Suprapubic skin (tissue), 4 donors: ENCODE measurements at places on chromosomes 7 and 10. TPM values are rescaled to one million over a fixed set of nuclear protein-coding genes. Genes with fewer than 3 reads are reported as not detected.

CYP2E1 gene
- total RNA-seq: 28.0 TPM

DNA sequence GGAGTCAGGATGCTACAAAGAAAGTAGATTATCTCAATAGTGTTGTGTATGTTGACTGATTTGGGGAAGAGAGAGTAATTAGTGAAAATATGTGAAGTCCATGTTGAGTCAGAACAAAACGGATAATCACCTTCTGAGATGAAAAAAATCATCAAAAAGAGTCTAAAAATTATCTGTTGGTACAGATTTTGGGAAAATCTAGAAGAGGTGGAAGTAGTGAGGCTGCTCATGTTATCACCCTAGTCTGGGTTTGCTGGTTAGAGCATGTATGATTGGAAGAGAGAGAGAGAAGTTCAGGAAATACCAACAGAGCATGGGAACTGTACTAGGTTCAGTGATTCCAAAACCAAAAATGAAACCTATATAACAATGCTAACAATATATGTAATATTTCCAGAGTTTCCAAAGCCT, 12.3 kb downstream of the RPA3 start:
- H3K27ac ChIP-seq: no peak overlapping the region
- no peak overlapping the region for H3K4me3 ChIP-seq
- peaks cover 24% of the 10 kb centered on the region for H3K4me1 ChIP-seq
- H3K36me3 ChIP-seq: no peaks in the 10 kb centered on the region
- no peaks in the 10 kb centered on the region for H3K27me3 ChIP-seq

- no peaks in the 10 kb centered on the region for H3K36me3 ChIP-seq
- no peaks in the 10 kb centered on the region for H3K4me1 ChIP-seq
- no peaks in the 10 kb centered on the region for H3K27me3 ChIP-seq
- no peak overlapping the region for H3K27ac ChIP-seq
- no peak for DNase-seq
Observed at GRCh38 chr7:103791894-103792293, 197.6 kb downstream of the RELN start.

AFAP1L2 gene
- 32.0 TPM for total RNA-seq

DNA sequence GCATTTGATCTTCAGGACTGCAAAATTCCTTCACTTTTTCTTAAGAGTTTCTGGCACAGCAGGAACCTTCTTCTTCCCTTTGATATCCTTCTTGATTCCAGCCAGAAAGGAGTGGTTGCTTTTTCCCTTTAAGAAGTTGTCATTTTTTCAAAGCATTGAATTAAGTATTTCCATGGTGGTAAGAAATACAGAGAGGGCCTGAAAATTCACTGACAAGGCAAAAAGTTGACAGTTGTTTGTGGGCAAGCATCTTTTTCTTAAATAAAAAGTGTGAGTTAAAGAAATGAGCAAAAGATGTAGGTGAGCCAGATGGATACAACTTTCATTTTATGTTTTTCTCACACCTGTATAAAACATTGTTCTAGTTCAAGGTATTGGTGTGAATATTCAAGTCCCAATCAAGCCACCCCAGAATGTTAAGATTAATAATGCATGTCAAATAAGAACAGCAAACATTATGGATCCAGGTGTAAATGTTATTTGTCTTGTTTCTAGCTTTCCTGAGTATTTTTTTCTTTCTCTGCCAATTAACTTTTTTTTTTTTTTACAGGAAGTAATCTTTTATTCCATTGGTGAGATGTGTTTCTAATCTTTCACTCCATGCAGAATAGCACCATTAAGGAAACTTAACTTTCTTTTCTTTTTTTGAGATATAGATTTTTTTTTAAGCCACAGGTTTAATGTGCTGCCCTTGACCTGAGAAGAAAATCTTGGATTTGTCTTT, 334.3 kb upstream of the SEMA3A start:
- no peaks in the 10 kb centered on the region for H3K27me3 ChIP-seq
- no peaks in the 10 kb centered on the region for H3K4me1 ChIP-seq
- H3K4me3 ChIP-seq: no peak overlapping the region
- no peaks in the 10 kb centered on the region for H3K36me3 ChIP-seq

- DNase-seq: peak; percentile 85
- H3K27ac ChIP-seq: peak overlapping the region; percentile 84
- H3K27me3 ChIP-seq: no peaks in the 10 kb centered on the region
- H3K4me1 ChIP-seq: peaks cover 41% of the 10 kb centered on the region
Observed at GRCh38 chr7:135745703-135746312, 2.8 kb downstream of the FAM180A start.

- no peaks in the 10 kb centered on the region for H3K4me1 ChIP-seq
- no peak for DNase-seq
- H3K36me3 ChIP-seq: no peaks in the 10 kb centered on the region
- no peak overlapping the region for H3K27ac ChIP-seq
- H3K27me3 ChIP-seq: no peaks in the 10 kb centered on the region
Observed at GRCh38 chr7:35565927-35566326, 129.0 kb downstream of the HERPUD2 start.

GRCh38 chr7:6273380-6273837, 985 bp upstream of the CYTH3 start:
- H3K4me3 ChIP-seq: no peak overlapping the region
- H3K27ac ChIP-seq: no peak overlapping the region
- H3K27me3 ChIP-seq: no peaks in the 10 kb centered on the region
- peaks cover 37% of the 10 kb centered on the region for H3K4me1 ChIP-seq
- H3K36me3 ChIP-seq: no peaks in the 10 kb centered on the region

GRCh38 chr10:34345383-34345782, 469.7 kb downstream of the PARD3 start:
- H3K4me1 ChIP-seq: peaks cover 6% of the 10 kb centered on the region
- H3K4me3 ChIP-seq: no peak overlapping the region
- DNase-seq: no peak
- no peaks in the 10 kb centered on the region for H3K27me3 ChIP-seq
- H3K36me3 ChIP-seq: peaks cover 4% of the 10 kb centered on the region

GRCh38 chr7:131741446-131741845, 185.0 kb upstream of the PODXL start:
- H3K27ac ChIP-seq: no peak overlapping the region
- H3K4me1 ChIP-seq: no peaks in the 10 kb centered on the region
- peaks cover 12% of the 10 kb centered on the region for H3K27me3 ChIP-seq
- H3K36me3 ChIP-seq: no peaks in the 10 kb centered on the region
- DNase-seq: no peak

- no peak for DNase-seq
- no peak overlapping the region for H3K27ac ChIP-seq
- H3K4me3 ChIP-seq: no peak overlapping the region
- H3K4me1 ChIP-seq: no peaks in the 10 kb centered on the region
- peaks cover 3% of the 10 kb centered on the region for H3K27me3 ChIP-seq
Observed at GRCh38 chr10:126463286-126463685, 75.0 kb upstream of the ADAM12 start.

DNA sequence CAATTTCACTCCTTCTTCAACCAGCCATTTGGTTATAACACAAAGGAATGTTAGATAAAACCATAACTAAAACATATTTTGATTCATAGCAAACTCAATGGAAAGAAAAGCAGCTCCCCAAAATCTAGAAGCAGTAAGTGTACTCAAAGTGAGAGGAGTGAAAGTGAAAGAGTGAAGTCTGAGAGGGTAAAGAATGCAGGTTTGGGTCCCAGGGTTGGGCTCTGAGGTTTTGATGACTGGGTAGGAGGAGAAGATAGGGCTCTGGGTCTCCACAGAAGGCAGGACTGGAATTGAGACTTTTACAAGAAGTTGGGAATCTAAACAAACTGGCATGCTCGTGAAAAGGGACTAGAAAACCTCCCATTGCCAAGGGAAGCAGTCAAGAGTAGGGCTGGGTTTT, 85.4 kb upstream of the RSU1 start:
- no peaks in the 10 kb centered on the region for H3K36me3 ChIP-seq
- H3K27ac ChIP-seq: no peak overlapping the region
- H3K4me1 ChIP-seq: peaks cover 4% of the 10 kb centered on the region
- no peak for DNase-seq
- no peak overlapping the region for H3K4me3 ChIP-seq

GRCh38 chr7:261341-262250, 28.4 kb upstream of the FOXL3 start:
- no peak overlapping the region for H3K27ac ChIP-seq
- H3K4me1 ChIP-seq: peaks cover 12% of the 10 kb centered on the region
- peaks cover 43% of the 10 kb centered on the region for H3K36me3 ChIP-seq
- DNase-seq: no peak
- H3K27me3 ChIP-seq: no peaks in the 10 kb centered on the region

DNA sequence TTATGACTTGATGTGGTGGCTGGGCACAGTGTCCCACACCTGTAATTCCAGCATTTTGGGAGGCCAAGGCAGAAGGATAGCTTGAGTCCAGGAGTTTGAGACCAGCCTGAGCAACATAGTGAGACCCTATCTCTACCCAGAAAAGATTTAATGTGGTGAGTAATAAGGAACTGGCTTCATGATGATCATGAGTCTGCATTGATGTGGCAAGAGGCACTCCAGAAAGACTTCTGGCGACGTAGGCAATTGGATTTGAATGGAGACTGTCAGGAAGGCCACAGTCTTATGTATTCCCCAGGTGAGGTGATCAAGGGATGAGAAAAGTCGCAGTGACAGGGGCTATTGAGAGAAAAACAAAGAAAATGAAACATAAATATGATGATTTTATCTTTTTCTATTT, 138.0 kb downstream of the CACNB2 start:
- H3K4me1 ChIP-seq: no peaks in the 10 kb centered on the region
- no peak overlapping the region for H3K27ac ChIP-seq
- H3K4me3 ChIP-seq: no peak overlapping the region
- H3K36me3 ChIP-seq: no peaks in the 10 kb centered on the region
- H3K27me3 ChIP-seq: no peaks in the 10 kb centered on the region

GRCh38 chr10:84632866-84633265, 304.5 kb downstream of the CCSER2 start:
- no peak for DNase-seq
- H3K36me3 ChIP-seq: no peaks in the 10 kb centered on the region
- no peak overlapping the region for H3K4me3 ChIP-seq
- no peak overlapping the region for H3K27ac ChIP-seq
- H3K27me3 ChIP-seq: no peaks in the 10 kb centered on the region

NKX2-3 gene
- total RNA-seq: not detected

DNA sequence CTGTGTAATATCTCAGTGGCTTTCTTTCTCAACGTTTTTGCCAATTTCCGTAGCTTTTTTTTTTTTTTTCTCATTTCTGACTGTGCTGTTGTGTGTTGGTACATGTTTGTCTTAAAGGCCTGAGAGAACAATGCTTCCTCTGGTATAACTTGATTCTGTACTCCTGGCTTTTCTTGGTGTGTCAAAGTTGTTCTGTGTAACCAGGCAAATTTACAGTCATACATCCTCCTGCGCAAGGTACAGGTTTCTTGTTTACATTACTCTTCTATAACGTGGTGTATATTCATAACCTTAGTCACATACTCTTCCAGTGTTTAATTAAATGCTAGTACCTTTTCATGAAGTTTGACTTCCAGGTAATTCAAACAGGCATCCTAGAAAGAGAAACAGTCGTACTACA, 8.3 kb upstream of the ARHGAP12 start:
- no peaks in the 10 kb centered on the region for H3K27me3 ChIP-seq
- DNase-seq: no peak
- H3K4me1 ChIP-seq: peaks cover 14% of the 10 kb centered on the region
- no peak overlapping the region for H3K4me3 ChIP-seq

LRIT1 gene
- total RNA-seq: not detected

DNA sequence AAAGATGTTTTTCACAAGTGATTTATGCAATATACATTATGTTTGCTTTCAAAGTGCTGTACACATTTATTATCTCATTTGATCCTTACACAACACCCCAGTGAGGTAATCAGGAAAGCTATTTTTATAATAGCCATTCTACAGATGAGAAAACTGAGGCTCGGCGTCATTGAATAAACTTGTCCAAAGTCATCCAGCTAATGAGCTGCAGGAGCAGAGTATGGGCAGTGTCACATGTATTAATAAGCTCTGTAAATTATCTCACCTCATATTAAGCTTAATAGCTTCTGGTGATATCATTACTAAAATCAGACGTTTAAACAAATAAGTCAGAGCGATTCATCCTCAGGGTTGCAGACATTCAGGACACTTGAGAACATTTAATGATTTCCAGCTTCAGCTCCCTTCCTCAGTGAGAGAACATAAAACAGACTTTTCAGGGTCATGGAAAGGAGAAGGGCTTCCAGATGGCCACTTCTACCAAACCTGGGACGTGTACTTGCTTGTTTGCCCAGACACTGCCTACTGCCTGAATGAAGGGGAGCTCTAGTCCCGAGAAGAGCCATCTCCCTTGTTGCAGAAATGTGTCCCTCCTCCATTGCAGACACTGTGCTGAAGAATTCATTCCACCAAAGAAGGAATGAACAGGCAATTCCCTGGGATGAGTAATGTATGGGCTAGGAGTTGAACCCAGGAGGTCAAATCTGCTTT, 20.5 kb upstream of the FZD1 start:
- no peak overlapping the region for H3K4me3 ChIP-seq
- H3K27me3 ChIP-seq: no peaks in the 10 kb centered on the region
- H3K27ac ChIP-seq: no peak overlapping the region
- DNase-seq: no peak

DNA sequence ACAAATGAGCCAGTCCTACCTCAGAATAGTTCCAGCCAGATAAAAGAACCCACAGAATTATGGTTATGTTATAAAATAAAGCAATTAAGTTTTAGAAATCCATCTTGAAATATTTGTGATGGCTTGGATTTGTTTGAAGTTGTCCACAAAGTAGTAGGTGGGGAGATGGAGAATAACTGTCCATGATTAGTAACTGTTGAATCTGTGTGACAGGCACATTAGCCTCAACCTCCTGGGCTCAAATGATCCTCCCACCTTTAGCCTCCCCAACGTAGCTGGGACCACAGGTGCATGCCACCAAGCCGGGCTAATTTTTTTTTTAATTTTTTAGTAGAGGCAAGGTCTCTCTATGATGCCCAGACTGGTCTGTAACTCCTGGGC, 10.1 kb downstream of the HNRNPF start:
- H3K36me3 ChIP-seq: peaks cover 16% of the 10 kb centered on the region
- no peaks in the 10 kb centered on the region for H3K27me3 ChIP-seq
- peak overlapping the region; percentile 29 for H3K27ac ChIP-seq
- H3K4me3 ChIP-seq: no peak overlapping the region
- DNase-seq: no peak

DNA sequence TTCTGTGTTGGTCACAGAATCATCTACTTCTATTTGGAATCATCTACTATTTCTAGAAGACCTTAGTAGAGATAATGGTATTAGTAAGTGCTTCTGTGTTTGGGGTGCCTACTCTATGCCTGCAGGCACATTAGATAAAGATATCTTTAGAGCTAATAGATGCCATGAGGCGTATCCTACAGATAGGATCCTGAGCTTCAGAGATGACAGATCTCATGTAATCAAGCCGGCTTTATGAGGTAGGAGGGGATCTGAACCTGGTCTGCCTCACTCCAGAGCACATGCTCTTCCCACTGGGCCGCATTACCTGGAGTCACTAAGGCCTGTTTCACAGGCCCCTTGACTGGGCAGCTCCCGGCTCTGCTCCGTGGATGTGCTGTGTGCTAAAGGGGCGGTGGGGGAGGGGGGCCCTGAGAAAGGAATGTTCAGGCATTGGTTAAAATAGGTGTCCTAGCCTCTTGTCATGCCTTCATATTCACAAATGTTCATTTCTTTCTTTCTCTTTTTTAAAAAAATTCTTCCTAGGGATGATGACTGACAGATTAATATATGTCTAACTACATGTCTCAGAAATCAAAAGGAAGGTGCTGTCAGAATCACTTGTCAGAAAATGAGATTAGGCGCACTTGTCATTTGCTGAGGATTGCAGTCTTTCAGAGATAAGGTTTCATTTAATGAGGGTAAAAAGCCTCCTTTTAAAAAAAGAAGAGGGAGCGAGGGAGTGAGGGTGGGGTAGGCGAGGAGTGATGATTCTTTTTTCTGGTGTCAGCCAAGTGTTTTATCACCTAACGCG, 458.0 kb upstream of the GALNT17 start:
- no peaks in the 10 kb centered on the region for H3K36me3 ChIP-seq
- H3K4me3 ChIP-seq: no peak overlapping the region
- no peak overlapping the region for H3K27ac ChIP-seq
- DNase-seq: no peak
